ENCODE measurements at places on chromosomes 12 and 14.

DNA sequence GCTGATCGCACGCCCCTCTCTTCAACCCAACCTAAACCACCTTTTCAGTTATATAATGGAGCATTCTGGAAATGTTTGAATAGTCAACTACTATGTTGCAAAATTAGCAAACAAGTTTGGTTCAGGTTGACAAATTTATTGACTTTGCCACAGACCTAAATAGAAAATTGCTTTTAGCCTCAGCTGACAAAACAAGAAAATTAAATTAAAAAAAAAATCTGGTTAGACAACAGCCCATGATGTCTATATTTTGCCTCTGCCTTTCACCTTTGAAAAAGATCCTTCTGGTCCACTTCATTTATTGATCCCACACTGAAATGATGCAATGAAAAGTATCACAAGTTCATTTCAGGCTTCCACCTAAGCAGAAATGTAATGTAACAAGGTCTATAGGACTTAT lies 17.5 kb downstream of the SLC38A4 start:
- DNase-seq: no peak

GRCh38 chr12:119942386-119942785 lies 46.6 kb upstream of the BICDL1 start:
- DNase-seq: no peak

- no peak for DNase-seq
These were observed 121.8 kb downstream of the SLC38A6 start for GRCh38 chr14:61102549-61103466.

- DNase-seq: no peak
These were observed 4.9 kb downstream of the AMN start for GRCh38 chr14:102927346-102927877.

DNA sequence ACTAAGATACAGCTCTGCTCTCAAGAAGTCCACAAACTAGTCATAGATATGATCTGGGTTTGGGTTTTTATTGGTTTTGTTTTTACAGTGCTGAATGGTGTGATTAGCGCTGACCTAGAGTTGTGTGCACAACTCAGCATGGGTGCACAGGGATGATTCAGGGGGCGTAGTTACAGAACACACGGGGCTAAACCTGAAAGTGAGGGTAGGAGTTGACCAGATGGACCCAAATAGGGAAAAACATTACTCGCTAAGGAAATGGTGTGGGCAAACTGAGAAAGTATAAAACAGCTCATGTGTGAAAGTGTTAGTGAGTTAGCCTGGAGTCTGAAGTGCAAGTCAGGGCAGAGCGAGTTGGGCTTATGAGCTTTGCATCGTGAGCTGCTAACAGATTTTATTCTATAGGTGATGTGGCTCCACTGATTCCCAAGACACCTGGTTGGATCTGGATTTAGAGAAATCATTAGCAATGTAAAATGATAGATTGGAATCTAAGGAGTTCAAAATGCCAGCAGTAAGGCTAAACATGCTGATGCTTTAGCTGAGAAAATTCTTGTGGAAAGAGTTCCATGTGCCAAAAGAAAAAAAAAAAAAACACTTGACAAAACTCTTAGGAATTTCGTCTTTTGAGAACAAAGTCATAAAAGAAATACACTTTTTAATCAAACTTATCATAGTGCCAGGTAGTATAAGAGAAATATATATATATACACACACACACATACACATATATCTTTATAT lies 134.9 kb downstream of the SLC5A8 start:
- DNase-seq: peak; percentile 9

DNA sequence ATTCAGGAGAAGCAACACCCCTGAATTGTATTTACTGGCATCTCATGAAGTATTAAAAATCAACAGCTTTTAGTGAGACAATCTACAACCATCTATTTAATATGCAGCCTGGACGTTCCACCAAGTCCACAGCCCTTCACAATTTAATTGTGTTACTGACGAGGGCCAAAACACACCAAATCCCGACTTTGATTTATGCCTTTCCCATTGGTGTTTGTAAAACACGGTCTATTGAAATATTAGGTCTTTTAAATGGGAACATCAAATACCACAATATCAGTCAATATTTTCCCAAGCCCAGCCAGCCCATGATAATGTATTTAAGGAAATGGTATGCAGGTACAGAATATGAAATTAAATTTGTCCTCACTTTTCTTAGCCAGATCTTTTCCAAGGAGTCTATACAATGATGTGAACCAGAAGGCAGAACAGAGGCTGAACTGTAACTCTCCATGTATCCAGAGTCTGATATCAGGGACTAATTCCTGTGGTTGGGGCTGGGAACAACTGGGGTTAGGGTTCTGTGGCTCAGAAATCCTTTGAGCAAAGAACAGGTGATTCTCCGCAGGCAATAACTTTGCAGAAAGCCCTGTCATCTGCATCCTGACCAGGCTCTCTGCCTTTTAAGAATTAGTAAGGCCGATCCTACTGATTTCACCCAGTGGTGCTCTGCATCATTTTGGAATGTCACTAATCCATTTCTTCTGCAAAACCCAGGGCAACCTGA lies 179.3 kb upstream of the GZMB start:
- DNase-seq: no peak

DNA sequence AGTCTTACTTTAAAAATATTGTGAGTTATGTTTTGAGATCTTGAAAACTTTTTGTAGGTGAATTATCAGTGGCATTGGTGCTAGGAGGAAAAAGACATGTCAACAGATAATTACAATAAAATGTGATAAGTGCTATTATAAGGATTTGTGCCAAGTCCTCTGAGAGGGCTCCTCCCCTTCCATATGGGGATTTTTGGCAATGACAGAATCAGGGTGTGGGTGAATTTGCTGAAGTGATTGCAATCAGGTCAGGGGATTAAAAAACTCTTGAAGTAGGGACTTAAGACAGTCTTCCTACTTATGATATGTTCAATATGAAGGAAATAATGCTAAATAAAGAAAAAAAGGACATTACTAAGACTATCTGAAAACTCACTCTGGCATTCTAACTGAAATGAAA lies 122.5 kb downstream of the SLC15A5 start:
- DNase-seq: no peak

- DNase-seq: peak; percentile 74
These were observed 32.4 kb downstream of the AK7 start for GRCh38 chr14:96424109-96424989.

DNA sequence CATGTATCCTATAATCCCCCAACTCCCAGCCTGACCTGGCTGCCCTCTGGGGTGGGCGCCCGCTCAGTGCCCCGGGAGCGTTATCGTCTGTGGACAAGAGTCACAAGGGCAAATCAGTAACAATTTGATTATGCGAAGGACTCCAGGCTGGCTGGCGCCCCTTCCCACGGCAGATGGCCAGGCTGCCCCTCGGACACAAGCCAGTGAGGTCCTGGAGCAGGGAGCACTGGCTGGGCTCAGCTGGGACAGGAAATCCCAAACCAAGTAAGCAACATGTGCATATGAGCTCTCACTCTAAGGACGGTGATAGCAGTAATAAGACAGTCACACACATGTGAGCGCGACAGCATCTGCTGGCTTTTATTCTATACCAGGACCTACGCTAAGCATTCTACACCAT lies 59.3 kb upstream of the FAM222A start:
- DNase-seq: no peak

GRCh38 chr14:77063571-77064171 lies 34.4 kb upstream of the CIPC start:
- DNase-seq: no peak

- no peak for DNase-seq
These were observed 165.2 kb downstream of the VRK1 start for GRCh38 chr14:96962337-96962736.

DNA sequence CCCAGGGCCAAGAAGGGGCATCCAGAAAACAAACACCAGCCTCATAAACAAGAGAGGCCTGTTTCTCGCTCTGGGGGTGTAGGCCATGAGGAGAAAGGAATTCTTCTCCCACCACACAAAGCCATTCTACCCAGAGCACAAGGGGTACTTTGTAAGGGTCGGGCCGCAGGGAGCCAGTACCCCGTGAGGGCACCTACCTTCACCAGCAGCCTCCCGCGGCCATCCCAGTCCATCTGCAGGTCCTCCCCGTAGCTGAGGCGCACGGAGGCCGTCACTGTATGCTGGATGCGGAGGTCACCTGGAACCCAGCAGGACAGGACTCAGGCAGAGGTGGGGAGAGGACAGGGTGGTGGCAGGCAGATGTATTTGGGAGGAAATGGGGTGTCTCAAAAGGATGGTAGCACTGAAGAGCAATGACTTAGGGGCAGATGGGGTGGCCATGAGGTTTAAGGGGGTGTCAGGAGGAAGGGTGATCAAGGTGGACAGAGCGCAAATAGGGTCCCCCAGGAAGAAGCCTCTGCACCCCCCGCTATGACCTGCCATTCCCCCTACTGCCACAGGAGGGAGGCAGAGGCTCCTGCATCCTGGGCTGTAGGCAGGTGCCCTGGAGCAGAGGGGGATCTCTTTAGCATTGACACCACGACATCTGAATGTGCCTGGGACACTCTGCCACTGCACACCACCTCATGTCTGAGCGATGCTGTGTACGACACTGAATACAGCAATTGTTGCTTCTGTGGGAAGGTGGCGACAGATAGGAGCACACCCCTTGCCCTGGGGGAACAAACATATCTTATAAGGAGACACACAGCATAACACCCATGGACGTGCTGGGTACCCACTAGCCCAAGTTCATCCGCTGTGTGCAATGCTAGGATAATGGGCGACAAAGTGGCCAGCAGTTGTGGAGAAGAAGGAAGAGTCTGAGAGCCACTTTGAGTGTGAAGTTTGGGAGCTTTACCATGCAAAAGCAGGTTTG lies 61.4 kb downstream of the VWF start:
- DNase-seq: peak; percentile 3

GRCh38 chr12:104272938-104273337 lies 30.6 kb upstream of the EID3 start:
- no peak for DNase-seq

DNA sequence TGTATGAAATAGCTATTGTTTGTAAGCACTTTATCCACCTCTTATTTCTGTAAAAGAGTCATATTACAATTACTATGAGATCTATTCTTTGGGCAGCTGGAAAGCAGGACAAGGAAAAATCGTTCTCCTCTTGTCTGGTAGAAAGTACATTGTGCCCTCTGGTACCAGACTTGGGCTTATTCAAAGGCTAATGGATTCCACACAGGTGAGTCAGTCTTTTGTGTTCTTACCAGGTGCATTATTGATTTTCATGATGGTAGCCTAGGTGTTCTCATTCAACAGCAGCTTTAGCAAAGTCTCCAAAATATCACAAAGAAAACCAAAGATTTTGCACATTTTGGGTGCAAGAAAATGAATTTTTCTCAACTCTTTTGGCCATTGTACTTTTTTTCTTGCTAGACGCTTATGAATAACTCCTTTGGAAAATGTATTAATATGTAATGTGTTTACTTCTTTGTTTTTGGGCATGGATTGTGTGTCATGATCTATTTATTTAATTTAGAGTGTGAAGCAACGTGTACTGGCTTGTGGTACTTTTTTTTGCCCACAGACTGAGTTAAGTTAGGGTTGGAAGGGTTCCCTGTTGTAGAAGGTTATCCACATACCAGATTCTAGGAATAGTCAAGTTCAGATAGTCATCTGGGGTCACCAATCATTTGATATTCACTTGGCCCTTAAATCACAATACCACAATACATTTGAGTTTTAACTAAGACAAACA lies 26.2 kb downstream of the MNAT1 start:
- DNase-seq: peak; percentile 90

GRCh38 chr14:77965919-77966435 lies 166.1 kb downstream of the ADCK1 start:
- DNase-seq: peak; percentile 75

DNA sequence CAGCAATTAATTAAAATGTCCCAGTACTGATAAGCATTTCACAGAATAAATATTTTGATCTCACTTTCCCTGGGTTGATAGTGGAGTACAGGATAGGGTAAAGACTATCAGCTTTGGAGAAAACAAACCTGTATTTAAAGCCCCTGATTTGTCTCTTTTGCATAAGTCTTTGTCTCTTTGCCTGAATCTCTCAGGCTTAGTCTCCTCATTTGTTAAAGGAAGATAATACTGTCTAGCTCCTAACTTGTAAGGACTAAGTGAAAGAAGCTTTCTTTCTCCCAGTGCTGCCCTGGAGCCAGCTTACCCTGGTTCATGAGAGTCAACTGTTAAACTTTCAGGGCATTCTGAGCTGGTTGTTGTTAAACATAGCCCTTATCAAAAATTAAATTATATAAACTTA lies 5.5 kb upstream of the NR1H4 start:
- no peak for DNase-seq

DNA sequence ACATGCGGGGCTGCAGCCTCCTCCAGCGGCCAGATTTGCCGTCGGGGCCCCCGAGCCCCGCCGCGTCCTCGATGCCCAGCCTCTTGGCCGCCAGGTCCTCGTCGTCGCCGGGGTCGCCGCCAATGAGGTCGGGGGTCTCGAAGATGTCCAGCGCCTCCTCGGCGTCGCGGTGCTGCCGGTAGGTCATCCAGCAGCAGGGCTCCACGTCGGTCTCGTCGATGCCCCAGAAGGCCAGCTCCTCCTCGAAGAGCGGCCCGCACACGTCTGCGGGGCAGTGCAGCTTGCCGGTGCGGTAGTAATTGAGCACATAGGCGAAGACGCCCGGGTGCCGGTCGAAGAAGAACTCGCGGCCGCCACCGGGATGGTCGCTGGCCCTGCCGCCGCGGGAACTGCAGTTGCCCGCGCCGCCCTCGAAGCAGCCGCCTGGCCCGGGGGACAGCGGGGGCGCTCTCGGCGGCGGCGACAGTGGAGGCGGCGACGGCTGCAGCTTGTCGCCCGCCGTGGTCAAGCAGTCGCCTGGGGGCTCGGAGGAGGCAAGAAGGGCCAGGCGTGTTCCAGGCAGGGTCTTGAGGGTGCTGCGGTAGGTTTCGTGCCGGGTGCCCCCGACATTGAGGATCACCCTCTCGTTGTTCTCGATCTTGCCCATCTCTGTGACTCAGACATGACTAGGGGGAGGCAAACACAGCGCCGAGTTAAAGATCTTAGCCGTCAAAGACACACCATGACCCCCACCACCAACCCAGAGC lies 2.1 kb downstream of the KCNC2 start:
- DNase-seq: no peak

DNA sequence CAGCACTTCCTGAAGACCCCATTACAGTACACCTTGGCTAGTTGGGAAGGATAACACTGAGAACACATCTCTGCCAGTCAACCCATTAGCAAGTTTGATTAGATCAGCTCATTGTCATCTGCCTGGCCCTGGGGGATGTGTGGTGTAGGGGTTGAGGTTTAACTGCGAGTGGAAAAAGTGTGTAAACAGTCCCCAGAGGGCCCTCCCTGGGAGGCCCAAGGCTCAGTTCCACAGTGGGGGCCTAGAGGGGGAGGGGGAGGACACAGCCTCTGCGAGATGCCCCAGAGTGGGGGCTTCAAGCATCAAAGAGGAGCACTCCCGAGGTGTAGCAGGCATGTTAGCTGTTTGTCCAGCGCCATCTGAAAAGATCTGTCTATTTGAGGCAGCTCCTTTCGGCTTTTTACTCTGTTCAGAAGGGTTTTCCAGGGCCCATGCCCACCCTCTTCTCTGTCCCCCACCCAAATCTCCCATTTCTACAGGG lies 344 bp downstream of the LPAR5 start:
- no peak for DNase-seq

- no peak for DNase-seq
These were observed 30.1 kb upstream of the RPH3A start for GRCh38 chr12:112761366-112761986.

All from NCI-H748 treated with DMSO at 0.1 percent for 48 hours (cell line).